ENCODE measurements at places on chromosomes 6 and 20.

GRCh38 chr20:1105599-1106194, 12.7 kb upstream of the PSMF1 start:
- no peak for DNase-seq

DNA sequence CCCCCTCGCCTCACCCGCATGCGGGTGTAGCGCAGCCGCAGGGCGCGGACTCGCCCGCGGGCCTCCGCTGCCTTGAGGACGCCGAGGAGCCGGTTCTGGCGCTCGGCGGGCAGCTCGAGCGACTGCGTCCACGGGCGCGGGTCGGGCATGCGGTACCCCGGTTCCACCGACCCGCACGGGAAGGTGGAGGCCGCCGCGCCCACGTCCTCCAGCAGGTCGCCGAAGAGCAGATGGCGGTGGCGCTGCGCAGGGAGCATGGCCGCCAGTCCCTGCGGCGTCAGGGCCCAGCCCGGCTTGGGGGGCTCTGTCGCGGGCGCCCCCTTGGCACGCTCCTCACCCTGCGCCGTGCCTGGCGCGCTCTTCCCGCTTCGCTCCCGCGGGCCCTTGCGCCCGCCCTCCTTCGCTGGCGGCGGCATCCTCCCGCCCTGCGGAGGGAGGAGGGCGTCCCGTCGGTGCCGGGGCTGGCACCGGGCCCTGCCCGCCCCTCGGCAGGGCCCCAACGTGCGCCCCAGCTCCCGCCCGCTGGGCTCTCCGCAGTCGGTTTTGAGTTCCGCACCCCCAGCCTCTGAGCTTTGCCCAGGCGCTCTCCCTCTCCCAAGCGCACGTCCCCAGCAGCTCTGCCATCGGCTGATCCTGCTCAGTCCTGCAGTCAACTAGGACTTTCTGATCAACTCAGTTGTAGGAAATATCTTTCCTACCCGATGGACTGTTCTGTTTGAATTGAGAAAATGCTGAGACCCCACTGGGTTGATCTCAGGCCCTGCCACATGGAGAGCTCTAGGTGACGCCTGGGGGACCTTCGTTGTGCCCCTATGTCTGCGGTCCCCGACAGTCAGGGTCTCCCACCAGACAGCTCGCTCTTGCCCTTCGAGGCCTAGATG, at the start of gene LKAAEAR1:
Gene LKAAEAR1 (minus strand): TSS at position 595 of the 881 bp plus-strand sequence. CDS start 179 bp downstream, at position 416.
- DNase-seq = no peak

DNA sequence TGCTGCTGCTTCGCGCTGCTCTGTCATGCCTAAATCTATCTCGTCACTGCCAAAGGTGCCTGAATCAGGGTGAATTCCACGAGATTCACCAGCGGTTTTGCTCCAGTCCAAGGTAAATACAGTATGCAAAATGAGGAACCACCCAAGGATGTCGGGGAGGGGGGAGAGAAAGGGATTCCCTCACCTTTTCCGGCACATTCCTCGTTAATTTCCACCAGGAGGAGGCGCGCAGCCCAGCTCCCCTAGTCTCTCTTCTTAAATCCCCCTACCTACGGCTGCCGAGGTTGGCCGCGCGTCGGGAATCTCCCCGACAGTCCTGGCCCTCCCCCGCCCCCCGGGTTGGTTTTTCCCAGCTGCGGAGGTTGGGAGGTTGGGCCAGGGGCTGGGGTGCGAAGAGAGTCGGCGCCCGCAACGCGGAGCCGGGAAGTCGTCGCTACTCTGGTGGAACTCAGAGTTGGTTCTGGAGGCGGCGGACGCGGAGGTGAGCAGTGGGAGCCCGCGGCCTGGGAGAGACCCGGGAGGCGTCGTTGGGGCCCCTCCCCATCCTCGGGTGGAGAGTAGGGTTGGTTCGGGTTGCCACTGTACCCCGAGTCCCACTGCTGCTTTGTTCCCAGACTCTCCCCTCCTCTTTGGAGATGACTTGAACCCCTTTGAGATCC, at the start of gene TPBG:
Gene TPBG (plus strand): TSS at position 390 of the 659 bp plus-strand sequence. CDS start 1,145 bp downstream, outside the sequence.
- DNase-seq = no peak

DNA sequence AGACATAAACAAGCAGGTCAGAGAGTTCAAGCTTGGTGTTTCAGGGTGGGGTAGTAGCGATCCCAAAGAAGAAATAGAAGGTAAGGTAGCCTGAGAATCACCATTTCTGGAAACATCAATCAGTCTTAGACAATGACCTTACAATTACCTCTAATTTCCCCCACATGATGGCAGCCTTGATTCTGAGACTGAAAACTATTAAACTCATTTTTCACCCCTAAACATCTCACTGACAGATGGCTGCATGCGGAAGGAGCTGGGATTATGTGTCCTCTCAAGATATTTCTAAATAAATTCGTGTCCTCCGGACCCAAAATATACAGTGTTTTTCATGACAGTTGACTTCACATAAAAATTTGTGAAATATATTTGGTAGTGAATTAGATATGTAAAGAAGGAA, 61.0 kb downstream of the KIF6 start:
- DNase-seq = no peak

GRCh38 chr20:40765814-40766480, 76.9 kb upstream of the MAFB start:
- DNase-seq = peak; percentile 59

- no peak for DNase-seq
Observed at GRCh38 chr6:90492369-90492768, 94.5 kb downstream of the MAP3K7 start.

DNA sequence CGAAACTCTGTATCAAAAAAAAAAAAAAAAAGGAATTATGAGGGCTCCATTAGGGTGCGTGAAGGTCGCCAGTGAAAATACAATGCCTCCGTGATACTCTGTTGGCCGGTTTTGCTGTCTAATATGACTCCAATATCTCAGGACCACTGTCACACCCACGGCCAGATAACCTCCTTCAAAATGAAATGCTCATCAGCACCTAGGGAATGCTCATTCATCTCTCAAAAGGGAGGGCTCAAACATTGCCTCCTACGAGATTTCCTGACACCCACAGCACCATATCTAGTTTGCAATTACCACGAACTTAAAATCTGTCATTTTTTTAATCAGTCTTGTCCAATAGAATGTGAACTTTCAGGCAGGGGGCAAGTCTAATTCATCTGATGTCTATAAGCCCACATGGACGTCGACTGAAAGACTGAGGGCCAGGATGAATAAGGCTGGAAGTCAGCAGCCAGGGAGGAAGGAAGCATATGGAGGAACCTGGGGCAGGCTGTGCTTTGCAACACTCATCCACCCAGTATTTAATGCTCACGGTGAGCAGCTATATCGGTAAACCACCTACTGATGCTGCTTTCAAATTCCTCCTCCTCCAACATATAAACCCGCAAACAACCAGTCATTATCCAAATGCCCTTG, 42.8 kb downstream of the MAP3K5 start:
- DNase-seq = no peak

DNA sequence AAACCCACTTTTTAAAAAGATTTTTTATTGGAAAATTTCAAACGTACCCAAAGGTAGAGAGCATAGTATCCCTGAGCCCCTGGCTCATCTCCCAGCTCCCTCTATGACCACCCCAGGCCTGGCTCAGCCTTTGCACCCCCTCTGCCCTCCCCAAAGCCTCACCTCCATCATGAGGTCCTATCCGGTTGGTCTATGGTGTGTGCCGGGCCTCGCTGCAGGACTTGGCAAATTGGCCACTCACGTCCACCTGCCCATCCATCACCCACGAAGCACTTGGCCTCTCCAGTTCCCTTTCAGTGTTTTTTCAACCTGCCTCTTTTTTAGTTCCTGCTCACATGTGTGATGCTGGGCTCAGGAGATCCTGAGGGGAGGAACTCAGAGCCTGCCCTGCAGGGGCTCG, 147.4 kb downstream of the CDH4 start:
- no peak for DNase-seq

- no peak for DNase-seq
Observed at GRCh38 chr6:18350712-18351111, 36.4 kb upstream of the RNF144B start.

DNA sequence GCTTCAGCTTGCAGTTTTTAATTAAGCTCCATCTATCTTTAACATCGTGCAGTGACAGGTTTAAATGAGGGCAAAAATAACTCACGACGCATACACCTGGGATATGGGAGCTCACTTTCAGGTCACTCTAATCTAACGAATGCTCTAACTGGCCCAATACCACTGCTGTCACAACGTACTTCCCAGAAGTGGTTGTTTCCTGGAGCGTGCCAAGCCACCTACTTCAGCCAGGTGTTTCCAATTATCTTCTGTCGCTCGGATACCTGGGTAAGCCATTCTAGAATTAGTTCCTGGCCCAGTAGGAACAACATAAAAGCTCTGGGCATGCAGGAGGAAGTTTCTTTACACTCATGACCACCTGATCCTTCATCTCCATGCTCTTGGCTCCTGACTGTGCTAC, 147.4 kb downstream of the FOXC1 start:
- DNase-seq = no peak

DNA sequence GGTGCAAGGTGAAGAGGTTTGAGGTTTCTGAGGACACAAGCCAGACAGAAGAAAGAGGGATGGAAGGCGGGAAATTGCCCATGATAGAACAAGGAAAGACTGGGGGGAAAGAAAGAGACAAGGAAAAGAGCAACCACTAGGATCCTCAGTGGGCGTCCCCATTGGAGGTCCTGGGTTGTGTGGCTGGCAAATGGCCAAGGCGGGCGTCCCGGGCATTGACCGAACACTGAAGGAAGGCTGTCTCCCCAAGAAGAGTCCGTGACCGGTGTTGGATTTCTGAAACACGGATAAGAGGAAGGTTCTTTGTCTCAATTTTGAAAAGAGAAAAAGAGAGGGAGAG, 746.6 kb upstream of the ADGRB3 start:
- DNase-seq = no peak

- no peak for DNase-seq
Observed at GRCh38 chr20:38237381-38237780, 23.2 kb downstream of the KIAA1755 start.

- no peak for DNase-seq
Observed at GRCh38 chr6:112557435-112557834, 210.3 kb downstream of the RFPL4B start.

- DNase-seq = no peak
Observed at GRCh38 chr6:157298216-157298724, 25.0 kb downstream of the TMEM242 start.

- DNase-seq = no peak
Observed at GRCh38 chr6:111909238-111909637, 36.0 kb upstream of the FYN start.

- DNase-seq = no peak
Observed at GRCh38 chr6:129175066-129175465, 292.1 kb downstream of the LAMA2 start.

DNA sequence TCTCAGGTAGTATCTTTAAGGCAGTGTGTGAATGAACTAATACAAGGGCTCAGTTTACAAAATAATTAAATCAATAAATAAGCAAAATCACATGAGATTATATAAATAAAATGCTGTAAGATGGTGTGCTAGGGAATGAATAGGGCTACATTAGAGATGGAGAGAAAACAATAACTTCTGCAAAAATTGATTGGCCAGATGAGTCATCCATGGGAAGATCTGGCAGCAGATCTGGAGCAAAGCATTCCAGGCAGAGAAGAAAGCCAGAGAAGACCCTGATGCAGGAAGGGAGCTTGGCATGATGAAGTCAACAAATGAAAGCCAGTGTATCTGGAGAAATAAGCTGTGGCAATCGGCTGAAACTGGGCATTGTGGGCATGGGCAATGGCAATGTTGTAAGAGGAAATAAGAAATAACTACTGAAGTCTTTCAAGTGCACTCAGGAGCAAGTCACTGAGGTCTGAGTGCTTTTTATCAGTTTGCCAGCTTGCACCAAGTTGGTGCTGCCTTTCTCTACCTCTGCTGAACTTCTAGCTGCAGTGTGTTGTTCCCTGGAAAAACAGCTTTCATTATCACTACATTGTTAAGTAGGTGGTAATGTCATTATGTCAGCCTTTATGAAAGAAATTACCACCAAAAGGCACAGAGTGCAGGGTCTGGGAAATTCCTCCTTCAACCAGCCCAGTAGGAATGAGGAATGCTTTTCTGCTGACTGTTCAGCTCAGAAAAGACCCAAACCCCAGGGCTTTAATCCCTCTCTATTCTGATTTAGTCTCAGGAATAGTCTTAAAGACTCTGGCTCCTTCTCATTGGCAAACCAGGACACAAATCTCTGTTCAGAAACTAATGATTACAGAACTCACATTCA, 231.6 kb downstream of the HTR1B start:
- DNase-seq = no peak

GRCh38 chr6:150377211-150377781, 8.5 kb downstream of the IYD start:
- DNase-seq = no peak

- no peak for DNase-seq
Observed at GRCh38 chr6:19380293-19380692, 456.9 kb upstream of the ID4 start.

DNA sequence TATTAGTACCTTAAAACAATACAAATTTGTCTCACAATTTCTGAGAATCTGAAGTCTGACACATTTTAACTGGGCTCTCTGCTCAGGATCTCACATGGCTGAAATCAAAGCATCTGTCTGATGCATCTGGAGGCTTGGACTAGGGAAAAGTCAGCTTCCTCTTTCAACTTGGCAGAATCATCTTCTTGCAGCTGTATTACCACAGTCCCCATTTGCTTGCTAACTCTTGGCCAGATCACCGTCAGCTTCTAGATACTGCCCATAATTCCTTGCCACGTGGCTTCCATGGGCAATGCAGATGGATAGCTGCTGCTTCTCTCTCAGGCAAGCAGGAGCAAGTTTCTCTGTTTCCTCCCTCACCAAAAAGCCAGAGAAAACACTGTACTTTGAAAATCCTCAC, 1106.4 kb upstream of the CITED2 start:
- DNase-seq = no peak

- peak; percentile 50 for DNase-seq
Observed at GRCh38 chr20:53828682-53829254, 235.1 kb upstream of the ZNF217 start.

- no peak for DNase-seq
Observed at GRCh38 chr6:14408446-14408845, 290.9 kb downstream of the CD83 start.

GRCh38 chr6:139474145-139475108, 100.0 kb upstream of the CITED2 start:
- DNase-seq = no peak

- no peak for DNase-seq
Observed at GRCh38 chr6:48404927-48405326, 293.9 kb upstream of the PTCHD4 start.
